Effector memory CD4-positive, alpha-beta T cell (primary cell): ENCODE measurements at places on chromosomes 4 and X.

GRCh38 chrX:23374291-23374690, 39.6 kb downstream of the PTCHD1 start:
- H3K36me3 ChIP-seq: no peaks in the 10 kb centered on the region
- no peaks in the 10 kb centered on the region for H3K4me1 ChIP-seq
- H3K27ac ChIP-seq: no peak overlapping the region

DNA sequence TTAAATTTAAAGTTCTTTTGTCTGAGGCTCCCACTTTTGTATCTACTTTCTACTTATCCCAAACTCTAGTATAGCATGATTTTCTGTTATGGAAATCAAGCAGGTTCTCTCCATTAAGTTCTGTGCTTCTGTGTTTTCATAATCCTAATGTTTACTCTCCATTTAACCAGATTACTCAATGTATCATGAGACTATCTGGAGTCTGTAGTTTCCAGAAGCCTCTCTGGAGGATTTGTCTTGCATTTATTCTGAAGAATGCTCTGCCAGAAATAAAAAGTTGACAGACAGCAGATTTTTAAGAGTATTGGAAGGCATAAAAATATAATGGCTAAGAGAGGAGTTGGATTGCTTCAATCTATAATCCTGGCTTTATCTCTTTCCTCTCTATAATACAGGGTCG, 39.2 kb upstream of the PLS3 start:
- no peak for DNase-seq
- H3K36me3 ChIP-seq: no peaks in the 10 kb centered on the region
- H3K4me3 ChIP-seq: no peak overlapping the region

DNA sequence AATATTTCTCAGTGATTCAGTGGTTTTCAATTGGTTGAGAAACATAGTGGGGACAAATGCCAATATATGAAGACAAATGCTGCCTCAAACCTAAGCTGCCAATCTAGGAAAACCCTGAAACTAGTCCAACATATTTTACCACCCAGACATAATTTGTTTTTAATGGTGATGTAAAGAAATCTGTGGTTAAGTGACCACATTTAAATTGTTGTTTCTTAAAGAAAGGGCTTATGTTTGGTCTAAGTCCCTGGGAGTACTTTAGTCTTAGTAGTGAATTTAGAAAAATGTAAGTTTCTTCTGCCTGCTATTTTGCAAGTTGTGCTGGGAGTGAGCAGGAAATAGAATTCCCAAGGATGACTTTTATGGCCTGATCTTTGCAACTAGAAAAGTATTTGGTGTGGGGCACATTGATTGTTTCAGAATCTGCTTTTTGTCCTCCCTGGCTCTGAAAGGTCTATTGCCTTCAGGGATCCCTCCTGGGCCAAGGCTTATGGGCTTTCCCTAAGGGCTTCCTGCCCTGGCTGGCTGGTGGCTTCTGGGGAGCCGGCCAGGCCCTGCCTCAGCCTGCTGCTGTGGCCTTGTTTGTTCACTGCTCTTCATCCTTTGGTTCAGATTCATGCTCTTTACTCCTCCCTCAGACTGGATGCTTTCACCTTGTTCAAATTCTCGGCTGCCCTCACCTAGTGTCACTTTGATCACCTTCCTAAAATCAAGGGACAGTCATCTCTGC, 169.8 kb upstream of the JADE1 start:
- no peaks in the 10 kb centered on the region for H3K27me3 ChIP-seq
- H3K27ac ChIP-seq: no peak overlapping the region
- H3K4me3 ChIP-seq: no peak overlapping the region
- DNase-seq: no peak
- no peaks in the 10 kb centered on the region for H3K36me3 ChIP-seq
- no peaks in the 10 kb centered on the region for H3K4me1 ChIP-seq

GRCh38 chr4:54661169-54661568, 3.4 kb downstream of the KIT start:
- H3K27me3 ChIP-seq: peaks cover 12% of the 10 kb centered on the region
- no peaks in the 10 kb centered on the region for H3K36me3 ChIP-seq
- no peak for DNase-seq
- H3K4me1 ChIP-seq: no peaks in the 10 kb centered on the region
- no peak overlapping the region for H3K27ac ChIP-seq

DNA sequence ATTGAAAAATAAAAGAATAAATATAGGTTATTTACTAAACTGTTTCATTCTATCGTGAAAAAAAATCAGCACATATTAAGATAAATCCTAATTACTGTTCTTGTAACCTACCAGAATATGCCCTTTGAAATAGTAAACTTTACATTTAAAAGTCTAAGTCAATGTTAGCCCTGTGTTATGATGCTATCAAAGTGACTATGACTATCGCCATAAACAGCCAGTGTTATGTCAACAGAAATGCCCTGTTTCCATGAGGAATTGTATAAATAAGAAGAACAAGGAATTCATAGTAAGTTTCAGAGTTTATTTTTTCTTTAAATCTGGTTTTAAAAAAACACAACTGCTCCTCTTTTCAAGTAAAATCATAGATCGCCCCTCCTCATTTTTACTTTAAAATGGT, 11.4 kb downstream of the NR3C2 start:
- DNase-seq: no peak
- no peak overlapping the region for H3K4me3 ChIP-seq
- no peaks in the 10 kb centered on the region for H3K27me3 ChIP-seq

DNA sequence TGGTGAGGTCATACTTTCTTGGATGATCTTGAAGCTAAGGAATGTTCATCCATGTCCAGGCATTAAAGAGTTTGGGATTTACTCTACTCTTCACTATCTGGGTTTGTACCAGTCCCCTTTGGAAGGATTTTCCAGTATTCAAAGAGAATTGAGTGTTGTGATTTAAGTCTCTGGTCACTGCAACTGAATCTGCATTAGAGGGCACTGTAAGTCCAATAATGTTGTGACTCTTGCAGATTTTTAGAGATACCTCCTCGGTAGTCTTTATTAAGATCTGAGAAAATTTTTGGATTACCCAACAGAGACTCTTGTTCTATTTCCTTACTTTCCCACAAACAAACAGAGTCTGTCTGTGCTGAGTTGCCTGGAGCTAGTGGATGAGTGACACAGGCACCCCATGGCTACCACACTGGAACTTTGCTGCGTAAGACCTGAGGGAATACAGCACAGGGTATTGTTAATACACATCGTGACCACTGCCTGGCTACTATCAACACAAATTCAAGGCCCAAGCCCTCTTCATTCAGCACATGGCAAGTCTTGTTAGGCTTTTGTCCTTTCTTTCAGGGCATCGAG, 357.1 kb upstream of the KLHL4 start:
- no peak for DNase-seq
- no peaks in the 10 kb centered on the region for H3K36me3 ChIP-seq

- DNase-seq: no peak
- H3K27ac ChIP-seq: no peak overlapping the region
- H3K4me1 ChIP-seq: no peaks in the 10 kb centered on the region
- no peak overlapping the region for H3K4me3 ChIP-seq
These were observed 2241.9 kb downstream of the PCDH7 start for GRCh38 chr4:32962100-32962499.

GRCh38 chr4:22356987-22357596, 158.8 kb downstream of the ADGRA3 start:
- no peaks in the 10 kb centered on the region for H3K36me3 ChIP-seq
- H3K27me3 ChIP-seq: no peaks in the 10 kb centered on the region
- H3K4me3 ChIP-seq: no peak overlapping the region
- no peak for DNase-seq
- H3K27ac ChIP-seq: no peak overlapping the region
- no peaks in the 10 kb centered on the region for H3K4me1 ChIP-seq

DNA sequence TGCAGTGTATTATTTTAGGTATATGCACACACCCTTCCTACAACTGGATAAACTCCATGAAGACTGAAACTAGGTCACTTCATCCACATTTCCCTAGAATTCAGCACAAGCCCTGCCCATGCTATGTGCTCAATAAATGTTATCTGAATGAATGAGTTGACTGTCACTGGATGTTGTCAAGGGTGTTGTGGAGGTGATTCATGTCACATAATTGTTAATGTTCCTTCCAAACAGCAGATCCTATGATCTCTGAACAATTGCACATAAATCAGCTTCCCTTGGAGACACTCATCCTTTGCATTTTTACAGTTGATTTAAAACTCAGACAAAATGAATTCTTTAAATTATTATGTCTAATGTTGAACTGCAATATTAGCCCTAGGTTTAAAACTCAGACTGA, 154.7 kb downstream of the TSPAN5 start:
- no peaks in the 10 kb centered on the region for H3K27me3 ChIP-seq
- no peak overlapping the region for H3K27ac ChIP-seq
- DNase-seq: no peak
- no peaks in the 10 kb centered on the region for H3K36me3 ChIP-seq
- H3K4me1 ChIP-seq: no peaks in the 10 kb centered on the region

GRCh38 chr4:26171941-26172340, 148.9 kb upstream of the RBPJ start:
- H3K27me3 ChIP-seq: no peaks in the 10 kb centered on the region
- no peak for DNase-seq
- no peak overlapping the region for H3K4me3 ChIP-seq
- no peak overlapping the region for H3K27ac ChIP-seq
